Stimulated activated CD4-positive, alpha-beta T cell treated with anti-CD3 and anti-CD28 coated beads, Interleukin-4, amount 100 ng/mL, for 4 hours (primary cell): ENCODE measurements at places on chromosomes 2 and 18.

DNA sequence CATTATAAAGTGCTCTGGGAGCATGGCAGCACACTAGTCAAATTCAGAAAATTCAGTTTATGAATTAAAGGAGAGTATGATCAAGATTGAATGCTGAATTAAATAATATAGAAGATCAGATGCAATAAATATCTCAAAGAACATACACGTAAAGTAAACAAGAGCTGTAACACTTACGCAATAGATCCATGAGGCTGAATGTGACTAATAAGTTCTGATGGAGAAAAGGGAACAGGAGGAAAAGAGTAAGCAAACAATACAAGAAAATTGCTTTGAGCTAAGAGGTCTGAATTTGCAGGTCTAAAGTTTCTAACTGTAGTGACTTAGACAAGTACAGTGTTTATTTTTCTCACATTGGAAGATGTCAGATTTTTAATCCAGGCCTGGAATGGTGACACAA is 646.7 kb upstream of the ZNF804A start:
- DNase-seq = no peak

GRCh38 chr2:187050409-187050998 is 201.5 kb upstream of the ZSWIM2 start:
- DNase-seq = no peak

DNA sequence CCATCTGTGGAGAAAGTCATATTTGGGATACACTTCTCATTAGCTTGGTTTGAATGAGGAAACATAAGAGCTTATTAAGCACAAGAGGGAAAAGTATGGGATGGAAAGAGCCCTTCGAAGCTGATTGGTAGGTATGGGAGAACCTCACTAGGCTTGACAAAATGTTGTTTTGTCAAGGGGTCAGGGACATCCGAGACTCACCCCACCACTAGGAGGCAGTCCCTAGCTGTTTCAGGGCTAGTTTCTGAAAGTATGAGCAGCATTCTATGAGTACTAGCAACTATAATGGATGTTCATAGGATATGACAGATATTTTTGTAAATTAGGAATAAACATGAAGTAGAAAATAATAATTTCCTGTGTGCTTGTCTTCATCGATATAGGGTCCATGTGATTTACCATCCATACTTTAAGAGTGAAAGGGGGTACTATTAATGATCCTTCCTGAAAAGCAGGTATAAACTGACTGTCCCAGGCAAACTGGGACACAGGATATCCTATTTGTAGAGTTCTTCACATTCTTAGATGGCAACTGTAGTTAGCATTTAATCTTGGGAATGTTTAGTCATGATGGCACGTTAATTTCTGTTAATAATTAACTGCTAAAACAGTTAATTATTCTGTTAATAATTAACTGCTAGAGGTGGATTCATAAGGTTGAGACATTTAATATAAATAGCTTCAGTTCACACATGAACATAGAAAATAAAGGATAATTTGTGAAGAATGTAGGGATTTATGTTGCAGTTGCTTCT is 28.4 kb downstream of the OTX1 start:
- no peak for DNase-seq

DNA sequence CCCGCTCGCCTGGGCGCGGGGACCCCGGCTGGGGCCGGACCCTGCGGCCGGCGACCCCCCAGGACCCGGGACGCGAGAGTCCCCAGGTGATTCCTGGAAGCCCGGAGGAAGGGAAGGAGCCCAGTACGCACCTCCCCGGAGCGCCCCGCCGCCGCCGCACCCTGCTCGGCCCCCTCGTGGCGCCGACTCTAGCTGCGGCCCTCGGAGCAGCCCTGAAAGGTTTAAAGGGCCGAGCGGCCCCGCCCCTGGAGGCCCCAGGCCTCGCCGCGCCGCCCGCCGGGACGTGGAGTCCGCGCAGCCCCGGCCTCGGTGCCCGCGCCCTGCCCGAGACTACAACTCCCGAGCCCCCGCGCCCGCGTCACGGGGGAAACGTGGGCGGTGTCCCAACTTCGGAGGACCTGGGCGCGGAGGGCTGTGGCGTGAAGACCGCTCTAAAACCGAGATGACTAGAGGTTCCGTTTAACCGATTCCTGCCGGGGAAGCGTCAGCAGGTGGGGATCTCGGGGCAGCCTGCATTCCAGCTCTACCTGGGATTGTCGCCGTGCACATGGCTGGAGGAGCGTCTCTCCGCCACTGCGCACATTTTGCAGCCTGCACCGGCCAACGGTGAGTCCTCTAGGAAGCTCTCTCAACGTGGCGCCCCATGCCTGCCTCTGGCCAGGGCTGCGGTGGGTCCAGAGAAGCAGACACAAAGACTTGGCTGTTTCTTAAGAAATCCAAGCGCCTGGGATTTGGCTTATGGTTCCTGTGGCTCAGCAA is at the start of gene TMEM150A:
Gene TMEM150A, minus strand, starts transcription at position 223 of the 759 bp plus-strand sequence. CDS start 750 bp downstream, outside the sequence.
- DNase-seq = peak; percentile 83

DNA sequence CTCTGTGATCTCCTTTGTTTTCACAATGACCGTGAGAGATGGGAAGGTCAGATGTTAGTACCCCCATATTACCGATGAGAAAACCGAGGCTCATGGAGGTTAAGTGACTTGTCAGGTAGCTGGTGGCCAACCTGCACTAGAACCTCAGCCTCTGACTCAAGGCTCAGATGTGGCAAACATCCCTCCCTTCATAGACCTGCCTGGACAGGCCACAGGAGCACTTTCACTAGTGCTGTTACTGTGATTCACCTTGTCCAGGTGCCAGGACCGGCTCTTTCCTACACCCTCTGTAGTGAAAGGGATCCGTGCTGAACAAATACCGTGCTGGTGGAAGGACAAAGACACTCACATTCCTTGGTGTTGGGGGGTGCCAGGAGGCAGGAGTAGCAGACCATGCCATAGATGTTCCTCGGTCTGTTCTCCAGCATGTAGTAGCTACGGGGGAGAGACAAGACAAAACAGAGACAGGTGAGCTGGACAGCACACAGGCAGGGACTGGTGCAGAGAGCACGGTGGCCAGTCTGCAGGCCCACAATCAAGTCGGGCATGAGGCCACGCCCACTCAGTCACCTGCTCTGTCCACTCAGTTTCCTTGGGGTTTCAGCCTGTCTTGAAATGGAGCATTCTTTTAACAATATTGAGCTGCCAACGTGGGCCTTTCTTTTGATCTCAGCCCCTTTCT is 65.9 kb downstream of the EDAR start:
- no peak for DNase-seq

DNA sequence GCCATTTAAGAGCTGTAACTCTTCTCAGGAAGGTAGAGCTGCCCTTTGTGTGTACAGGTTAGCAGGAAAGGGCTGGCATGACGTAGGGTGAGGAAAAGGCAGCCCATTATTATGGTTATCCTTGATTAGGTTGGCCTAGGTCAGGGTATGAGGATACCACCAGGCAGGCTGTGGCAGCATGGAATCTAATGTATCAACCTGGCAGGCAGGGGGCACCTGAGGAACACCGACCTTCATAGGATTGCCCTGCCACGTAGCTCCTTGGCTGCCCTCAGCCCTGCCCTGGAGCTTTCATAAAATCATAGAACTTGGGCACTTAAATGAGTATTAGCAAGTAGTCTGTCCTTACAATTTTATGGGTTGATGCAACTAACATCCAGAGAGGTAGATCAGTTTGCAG is 261.6 kb downstream of the LTBP1 start:
- DNase-seq = no peak

GRCh38 chr2:182110347-182110746 is 124.7 kb downstream of the PPP1R1C start:
- DNase-seq = no peak

GRCh38 chr18:35500113-35500512 is 2.4 kb upstream of the INO80C start:
- DNase-seq = no peak
